NCI-H2081 treated with DMSO at 0.1 percent for 48 hours (cell line): ENCODE measurements at places on chromosomes 2 and 18.

GRCh38 chr18:31741097-31741735 lies 19.5 kb downstream of the SLC25A52 start:
- no peak for DNase-seq

DNA sequence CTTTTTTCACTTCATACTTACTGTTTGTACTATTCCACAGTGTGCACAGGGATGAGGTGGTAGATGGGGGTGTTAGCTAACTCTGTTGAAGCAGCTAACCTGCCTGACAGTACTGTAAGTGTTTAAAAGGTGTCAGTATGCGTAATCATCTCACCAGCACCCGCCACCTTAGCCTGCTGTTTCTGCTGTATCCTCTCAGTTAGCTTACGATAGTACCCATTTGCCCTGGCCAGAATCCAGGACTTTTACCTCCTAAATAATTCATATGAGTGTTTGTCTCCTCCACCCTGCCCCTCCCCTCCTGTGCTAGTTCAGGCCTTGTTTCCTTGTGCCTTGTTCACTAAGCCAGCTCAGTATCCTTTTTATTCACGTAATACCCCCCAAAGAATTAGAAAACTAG lies 34.2 kb downstream of the TRAPPC12 start:
- DNase-seq, result peak; percentile 70

GRCh38 chr2:165778187-165778556 lies 15.9 kb downstream of the GALNT3 start:
- no peak for DNase-seq

DNA sequence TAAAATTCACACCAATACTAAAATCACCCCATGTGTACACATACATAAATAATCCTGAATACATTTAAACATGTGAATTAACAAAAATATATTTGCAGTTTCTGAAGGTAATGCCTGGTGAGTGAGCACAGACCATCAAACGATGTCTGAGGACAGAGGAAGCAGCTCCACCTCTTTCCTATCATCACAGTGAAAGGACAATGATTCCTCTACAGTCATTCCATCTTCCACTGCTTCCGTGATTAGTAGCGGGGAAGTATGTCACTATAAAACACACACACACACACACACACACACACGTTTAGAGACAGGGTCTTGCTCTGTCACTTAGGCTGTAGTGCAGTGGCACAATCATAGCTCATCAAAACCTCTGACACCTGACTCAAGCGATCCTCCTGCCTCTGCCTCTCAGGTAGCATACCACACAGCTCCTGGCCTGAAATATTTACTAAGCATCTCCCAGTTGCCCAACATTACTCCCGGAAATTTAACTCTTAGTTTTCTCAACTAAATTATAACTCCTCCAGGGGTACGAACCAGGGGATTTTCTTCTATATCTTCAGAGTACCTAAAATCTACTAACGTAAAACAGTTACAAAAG lies 12.8 kb downstream of the FAM210A start:
- DNase-seq, result no peak

DNA sequence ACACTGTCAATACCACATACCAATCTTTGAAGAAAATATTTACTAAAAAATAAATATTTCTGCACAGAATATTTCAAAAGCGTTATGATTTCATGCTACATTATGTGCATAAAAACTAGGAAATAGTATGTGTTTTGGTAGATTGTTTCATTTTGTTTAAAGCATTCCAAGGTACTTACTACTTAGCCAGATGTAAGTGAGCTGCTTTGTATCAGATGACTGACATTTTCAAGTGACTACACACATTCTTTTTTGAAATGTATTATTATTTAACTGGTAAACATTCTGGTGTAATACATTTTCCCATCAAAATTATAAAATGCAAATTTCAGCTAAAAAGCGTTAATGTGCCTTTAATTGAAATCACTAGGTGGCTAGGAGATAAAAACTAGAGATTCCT lies 21.5 kb downstream of the GCA start:
- no peak for DNase-seq

DNA sequence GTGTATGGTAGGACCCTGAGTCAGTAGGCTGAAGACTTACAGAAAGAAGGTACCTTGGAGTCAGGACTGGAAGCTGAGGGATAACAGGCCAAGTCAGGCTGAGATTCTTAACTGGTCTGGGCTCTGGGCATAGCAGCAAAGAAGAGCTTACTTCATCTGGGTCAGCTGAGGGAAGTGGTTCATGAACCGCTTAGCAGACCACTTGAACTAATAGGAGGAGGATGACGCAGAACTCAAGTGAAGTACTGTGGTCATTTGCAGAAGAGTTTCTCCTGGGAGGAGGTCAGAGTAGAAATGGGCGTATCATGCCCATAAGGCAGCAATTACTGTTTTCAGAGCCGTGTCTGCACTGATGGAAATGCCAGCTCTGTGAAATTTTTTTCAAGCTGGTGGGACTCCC lies 164.5 kb downstream of the LCLAT1 start:
- no peak for DNase-seq

DNA sequence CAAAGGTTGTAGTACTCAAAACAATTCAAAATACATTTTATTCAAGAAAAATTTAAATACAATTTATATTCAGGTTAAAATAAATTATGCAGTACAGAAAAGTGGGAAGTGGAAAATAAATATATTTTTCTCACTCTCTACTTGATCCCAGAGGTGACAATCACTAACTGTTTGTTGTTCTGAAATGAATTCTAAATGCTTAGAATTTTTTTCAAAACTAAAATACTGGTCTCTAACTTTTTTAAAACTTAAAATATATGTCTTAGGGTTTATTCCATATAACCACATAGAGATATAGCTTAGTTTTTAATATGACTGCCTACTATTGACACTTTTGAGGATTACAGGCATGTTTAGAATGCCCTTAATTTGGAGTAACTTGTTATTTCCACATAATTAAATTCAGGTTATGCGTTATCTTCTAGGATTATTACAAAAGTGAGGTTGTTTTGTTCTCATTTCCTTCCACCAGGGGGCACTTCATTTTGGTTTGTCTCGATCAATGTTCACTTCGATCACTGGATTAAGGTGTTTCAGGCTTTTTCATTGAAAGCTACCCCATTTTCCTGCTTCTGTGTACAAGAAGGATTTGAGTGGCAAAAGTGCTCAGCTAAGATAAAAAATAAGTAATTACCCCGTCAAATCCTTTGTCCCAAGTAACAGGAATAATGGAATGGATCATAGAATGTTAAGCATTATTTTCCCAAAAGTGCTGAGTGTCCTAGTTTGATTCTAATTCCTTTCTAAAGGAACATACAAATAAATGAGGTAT lies 27.1 kb upstream of the TFPI start:
- no peak for DNase-seq

GRCh38 chr2:40564184-40564583 lies 112.3 kb upstream of the SLC8A1 start:
- no peak for DNase-seq

DNA sequence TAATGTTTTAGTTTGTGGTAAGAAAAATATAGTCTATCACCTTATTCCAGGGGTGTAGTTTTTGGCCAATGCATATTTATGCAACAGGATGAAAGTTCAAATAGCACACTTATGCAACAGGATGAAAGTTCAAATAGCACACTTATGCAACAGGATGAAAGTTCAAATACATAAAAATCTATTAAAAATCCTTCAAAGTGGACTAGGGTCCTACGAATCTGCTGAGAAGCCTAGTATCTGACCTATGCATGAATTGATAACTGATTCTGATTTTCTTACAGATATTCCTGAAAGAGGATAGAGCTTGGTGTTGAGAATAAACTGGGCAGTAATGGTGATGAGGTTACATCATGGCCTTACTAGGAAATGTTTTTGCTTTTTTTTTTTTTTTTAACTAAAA lies 2.8 kb downstream of the PECR start:
- no peak for DNase-seq

- no peak for DNase-seq
Observed at GRCh38 chr2:190571686-190572085, 37.2 kb upstream of the NEMP2 start.

- DNase-seq, result no peak
Observed at GRCh38 chr2:48310581-48310980, 219.4 kb upstream of the STON1 start.

- no peak for DNase-seq
Observed at GRCh38 chr18:28050545-28050944, 126.4 kb downstream of the CDH2 start.

DNA sequence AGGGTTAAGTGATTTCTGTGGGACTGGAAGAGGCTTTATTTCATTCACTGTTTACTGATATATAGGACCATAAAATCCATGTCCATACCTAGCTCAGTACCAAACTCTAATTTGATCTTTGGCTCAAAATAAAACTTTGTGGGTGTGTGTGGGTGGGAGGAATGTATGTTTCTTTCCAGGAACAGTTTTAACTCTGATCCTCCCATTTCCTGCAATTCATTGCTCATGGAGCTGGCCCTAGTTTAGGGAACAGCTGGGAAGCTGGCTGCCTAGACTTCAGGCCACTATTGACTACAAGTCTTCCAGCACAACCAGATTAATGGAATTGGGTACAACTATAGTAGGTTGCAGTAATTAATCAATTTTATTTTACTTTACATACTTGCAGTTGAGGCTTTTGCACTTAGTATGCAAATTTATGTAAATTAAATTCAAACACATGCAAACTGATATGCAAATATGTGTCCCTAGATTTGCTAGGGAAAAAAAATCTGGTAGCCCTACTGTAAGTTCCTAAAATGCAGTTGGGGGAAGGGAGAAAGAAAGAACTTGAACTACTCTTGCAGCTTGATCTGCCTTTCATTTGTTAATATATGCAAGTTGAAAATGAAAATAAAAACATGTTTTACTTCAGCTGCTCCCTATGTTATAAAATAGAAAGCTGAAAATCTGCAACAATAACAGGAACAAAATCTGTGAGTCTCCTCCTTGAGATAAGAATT lies 1070.3 kb upstream of the CELF4 start:
- DNase-seq, result no peak

DNA sequence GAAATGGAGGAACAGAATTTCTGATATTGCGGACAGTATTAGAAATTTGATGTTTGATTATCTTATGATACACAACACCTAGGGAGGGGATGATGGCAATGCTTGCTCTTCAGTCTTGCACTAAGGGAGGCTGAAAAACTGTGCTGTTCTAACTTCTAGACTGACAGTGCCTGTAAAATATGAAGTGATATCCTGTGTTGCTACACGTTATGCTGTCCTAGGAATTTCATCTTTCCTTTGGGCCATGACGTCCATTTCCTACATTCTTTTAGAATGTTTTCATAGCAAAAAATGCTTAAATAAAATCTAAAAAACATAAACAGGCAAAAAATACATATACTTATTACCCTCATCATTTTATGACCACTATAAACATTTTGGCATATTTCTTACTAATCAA lies 55.3 kb downstream of the OSBPL1A start:
- DNase-seq, result no peak

DNA sequence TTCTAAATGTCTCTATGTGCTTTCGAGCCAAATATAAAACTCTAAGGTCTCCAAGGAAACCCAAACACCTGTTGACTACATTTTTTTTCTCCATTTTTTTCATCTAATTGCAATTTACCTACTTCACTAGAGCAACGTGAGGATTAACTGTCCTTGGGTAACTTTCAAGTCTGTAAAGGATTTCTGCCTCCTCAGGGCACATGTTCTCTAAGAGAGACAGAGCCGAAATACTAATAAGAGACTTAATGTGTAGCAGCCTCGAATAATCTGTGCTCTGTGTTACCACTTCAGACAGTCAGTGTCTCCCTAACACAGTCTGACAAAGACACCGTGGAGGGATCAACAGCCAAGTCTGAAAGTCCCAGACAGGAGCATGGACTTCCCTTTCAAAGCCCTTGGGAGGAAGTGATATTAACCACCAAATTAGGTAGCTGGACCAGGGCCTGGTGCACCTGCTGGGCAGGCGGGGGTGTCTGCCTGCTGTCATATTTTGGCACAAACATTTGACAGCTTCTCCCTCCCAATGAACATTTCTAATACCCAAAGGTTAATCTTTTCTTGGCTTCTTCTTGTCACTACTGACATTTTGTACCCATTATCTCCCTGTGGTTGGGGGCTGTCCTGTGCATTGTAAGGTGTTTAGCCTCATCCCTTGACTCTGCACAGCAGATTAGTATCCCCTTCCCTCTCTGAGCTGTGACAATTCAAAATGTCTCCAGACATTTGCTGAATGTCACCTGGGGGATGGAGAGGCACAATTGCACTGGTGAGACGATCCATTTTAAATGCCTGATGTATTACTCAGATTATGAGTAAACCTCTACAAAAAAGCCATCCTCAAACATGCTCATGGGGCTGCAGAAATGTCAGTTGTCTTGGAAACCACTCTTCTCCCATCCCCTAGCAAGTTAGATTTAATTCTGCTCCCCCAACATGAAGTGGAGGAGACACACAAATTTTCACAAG lies 45.7 kb upstream of the LYPD1 start:
- no peak for DNase-seq

GRCh38 chr2:71498261-71498701 lies 44.9 kb downstream of the DYSF start:
- DNase-seq, result no peak

- no peak for DNase-seq
Observed at GRCh38 chr2:131037398-131038257, 55.6 kb downstream of the FAM168B start.

- no peak for DNase-seq
Observed at GRCh38 chr18:54716586-54716985, 111.7 kb upstream of the RAB27B start.

- no peak for DNase-seq
Observed at GRCh38 chr2:120195553-120195952, 27.6 kb downstream of the TMEM185B start.

DNA sequence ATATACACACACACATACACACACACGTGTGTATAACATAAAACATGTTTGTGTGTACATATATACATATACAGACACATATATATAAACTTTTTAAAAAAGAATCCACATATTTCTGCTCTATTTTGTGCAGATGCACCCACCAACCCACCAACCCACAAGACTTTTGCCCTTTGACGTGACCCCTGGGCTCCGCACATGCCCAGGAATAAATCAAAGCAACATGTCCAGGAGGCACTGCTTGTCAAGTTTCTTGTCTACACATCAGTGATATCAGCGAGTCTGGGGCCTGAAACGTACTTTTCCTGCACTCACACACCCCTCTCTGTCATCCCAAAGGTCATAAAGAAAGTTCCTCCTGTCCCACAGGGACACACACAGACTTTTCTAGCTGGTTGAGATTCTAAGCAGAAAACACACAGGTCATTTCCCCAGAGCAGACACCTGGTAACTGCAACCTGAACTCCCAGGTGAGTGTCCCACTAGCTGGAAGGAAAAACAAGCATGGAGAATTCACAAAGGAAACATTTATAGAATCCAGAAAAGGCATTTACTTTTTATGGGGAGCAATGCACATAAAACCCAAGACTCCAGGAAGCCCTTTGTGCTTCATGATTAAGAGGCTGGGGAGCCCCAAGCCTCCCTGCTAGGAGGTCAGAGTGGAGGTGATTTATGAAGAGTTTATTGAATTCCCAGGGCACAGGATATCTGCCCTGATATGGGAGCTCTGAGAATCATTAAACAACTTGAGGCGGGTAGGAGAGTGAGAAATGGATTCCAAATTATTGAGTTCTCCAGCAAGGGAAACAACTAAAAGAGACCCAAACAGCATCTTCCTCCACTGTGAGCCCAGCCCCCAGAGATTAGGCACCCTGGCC lies 211.6 kb downstream of the MGAT5 start:
- DNase-seq, result no peak

- peak; percentile 51 for DNase-seq
Observed at GRCh38 chr2:216519154-216519762, 20.6 kb downstream of the RPL37A start.
